NCI-H2081 (cell line): ENCODE measurements at places on chromosomes 6 and 20.

DNA sequence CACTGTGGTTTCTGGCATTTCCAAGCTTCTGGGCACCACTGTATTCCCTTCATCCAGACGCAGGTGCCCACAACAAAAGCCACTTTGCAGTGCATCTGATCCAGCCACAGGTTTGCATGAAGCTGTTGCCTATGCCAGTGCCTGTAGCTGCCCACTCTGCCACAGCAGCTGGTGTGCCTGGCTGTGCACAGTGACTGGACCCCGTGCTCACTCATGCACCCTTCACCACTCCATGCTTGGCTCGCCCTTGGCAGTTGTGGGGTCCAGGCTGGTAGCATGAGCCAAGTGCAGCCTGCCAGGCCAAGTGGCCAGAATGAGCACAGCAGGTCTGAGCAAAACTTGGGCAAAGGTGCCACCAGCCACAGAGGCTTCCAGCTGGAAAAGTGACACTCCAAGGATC, 42.7 kb downstream of the SEL1L2 start:
- DNase-seq = no peak

DNA sequence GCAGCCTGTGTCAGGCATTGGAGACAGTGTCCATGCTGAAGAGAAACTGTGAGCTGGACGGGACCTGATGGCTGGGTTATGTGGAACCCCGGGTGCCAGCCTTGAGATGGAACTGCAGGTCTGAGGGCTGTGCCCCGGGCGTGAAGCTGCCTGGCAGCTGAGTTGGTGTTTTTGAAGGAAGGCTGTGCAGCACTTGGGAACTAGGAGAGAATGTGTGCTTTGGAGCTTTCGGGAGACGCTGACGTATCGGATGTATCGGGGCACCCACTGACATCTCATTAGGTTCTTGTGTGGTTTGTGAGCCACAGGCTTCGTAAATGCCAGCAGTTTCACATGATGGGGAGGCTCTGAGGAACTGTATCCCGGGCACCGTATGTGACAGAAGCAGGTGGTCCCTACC, 2.2 kb downstream of the DLGAP4 start:
- DNase-seq = no peak

DNA sequence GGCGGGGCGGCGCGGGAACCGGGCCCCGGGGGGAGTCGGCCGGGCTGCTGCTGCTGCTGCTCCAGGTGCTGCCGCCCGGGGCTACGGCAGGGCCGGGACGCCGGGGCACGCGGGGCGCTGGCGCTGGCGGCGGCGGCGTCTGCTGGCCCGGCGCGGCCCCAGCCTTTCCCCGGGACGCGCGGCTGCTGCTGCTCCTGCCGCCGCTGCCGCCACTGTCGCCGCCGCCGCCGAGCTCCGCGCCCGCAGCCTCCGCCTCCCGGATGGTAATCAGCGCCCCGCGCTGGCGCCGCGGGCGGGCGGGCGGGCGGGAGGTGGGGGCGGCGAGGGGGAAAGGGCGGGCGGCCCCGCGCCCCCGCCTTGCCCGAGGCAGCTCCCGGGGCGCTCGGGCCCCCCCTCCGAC, 306 bp downstream of the EBF4 start:
- DNase-seq = no peak

DNA sequence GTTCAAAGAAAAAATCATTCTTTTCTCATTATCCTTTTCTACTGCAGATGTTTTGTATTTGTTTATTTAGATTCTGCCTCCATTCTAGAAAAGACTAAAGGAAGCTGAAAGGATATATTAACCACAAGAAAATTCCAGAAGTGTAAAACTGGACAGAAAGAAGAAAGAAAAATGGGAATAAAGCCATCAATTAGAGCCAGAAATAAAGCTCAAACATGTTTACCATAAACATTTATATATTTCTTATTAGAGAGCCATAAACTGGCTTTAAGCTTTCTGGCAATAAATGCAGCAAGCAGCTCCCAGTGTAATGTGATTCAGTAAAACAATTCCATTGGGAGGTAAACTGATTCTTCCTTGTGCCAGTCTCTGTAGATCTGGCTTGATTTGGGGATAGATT, 244.1 kb downstream of the PTPRK start:
- DNase-seq = no peak

DNA sequence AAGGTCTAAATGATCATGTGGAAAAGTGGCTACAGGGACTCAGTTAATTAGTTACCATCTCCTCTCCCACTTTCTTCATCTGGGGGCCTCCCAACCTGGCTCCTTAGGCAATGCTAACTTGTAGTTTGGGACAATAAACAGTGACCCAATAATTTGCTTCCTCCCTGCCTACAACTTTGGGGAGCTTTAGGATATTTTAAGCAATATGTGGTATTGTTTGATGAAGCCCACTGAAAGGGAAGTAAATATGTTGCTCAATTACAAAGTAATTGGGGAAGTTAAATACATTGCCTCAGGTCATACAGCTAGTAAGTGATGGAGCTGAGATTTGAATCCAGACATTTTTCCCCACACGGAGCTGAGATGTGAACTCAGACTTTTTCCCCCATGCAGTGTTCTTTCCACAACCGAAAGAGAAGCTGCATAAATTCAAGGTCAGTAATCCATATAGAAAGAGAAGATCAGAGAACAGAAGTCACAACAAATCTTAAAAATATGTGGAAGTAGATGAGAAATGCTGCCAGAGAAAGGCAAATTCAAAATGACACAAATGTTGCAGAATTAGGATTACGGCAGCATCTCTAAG, 26.6 kb downstream of the ZHX3 start:
- no peak for DNase-seq

DNA sequence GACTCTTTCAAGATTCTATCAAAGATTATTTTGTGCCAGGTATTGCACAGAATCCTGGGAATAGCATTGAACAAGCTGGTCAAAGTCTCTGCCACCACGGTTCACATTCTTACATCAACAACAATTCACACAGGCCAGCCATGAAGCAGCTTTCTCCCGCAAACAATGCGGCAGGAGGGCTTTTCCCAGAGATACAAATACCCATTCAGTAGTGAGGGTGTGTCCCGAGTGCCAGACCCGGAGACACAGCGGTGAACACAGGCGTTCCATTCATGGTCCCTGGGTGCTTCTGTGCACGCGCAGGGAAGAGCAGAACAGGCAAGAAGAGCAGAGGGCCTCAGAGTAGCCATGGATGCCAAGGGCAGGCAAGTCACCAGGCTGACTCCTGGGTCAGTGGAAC, 83.3 kb upstream of the PDE10A start:
- no peak for DNase-seq

DNA sequence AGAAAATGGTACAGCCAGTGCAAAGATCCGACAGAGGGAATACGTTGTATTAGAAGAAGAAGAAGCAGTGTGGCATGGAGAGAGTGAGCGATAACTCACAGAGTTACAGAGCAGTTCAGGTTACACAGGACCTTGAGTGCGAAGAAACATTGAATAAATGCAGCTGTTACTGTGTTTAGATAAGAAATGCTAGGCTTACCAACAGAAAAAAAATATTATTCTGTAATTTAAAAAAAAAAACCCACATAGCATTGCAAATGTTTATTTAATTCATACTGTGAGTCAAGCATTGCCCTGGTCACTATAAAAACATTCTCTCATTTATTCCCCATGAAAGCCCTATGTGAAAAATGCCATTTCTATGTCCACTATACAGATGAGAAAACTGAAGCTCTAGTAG, 373.4 kb upstream of the EPHA7 start:
- DNase-seq = no peak

GRCh38 chr6:114087496-114087895, 116.5 kb upstream of the HDAC2 start:
- DNase-seq = no peak
